Activated naive CD8-positive, alpha-beta T cell treated with anti-CD3 and anti-CD28 coated beads, Interleukin-2, amount 10 ng/mL, durations not matched to agents 7 days and 5 days (primary cell): ENCODE measurements at places on chromosomes 4 and X. TPM values are rescaled to one million over a fixed set of nuclear protein-coding genes. Genes with fewer than 3 reads are reported as not detected.

GRCh38 chrX:39752815-39753214 is 344.9 kb downstream of the BCOR start:
- DNase-seq: no peak
- peaks cover 10% of the 10 kb centered on the region for H3K4me1 ChIP-seq
- H3K27ac ChIP-seq: no peak overlapping the region
- no peaks in the 10 kb centered on the region for H3K27me3 ChIP-seq

DNA sequence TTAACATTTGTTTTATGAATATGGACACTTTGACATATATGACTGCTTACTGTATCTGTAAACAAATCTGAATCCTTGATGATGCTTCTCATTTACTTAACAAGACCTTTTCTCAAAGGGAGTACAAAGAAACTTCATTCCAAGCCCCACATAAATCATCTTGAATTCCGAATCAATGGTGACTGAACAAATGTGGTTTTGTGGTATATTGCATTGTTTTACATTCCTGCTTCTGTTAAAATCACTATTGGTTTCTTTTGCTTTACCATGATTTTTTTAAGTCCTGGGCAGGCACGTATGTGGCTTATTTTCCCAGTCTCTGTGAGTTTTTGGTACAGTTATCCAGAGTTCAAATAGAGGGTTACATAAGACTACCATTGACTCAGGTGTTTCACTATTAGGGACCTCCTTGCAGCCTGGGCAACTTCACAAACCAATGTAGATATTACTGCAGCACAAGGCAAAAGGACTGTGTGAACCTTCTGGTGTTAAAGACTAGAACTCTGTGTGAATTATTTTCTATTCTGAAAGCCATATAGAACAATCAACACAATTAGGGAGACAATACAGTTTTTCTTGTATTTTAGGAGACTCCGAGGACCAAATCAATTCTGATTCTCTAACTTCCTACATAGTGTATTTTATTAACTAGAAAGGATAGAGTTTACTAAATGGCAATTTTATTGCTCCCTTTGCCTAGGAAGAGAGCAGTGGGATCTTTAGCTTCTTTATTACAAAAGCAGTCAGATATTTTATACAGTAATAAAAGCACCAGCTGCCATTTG is 196.4 kb downstream of the GALNTL6 start:
- no peak for DNase-seq
- H3K27ac ChIP-seq: no peak overlapping the region
- peaks cover 4% of the 10 kb centered on the region for H3K4me1 ChIP-seq
- H3K36me3 ChIP-seq: no peaks in the 10 kb centered on the region
- no peak overlapping the region for H3K4me3 ChIP-seq

- H3K4me1 ChIP-seq: no peaks in the 10 kb centered on the region
- no peaks in the 10 kb centered on the region for H3K36me3 ChIP-seq
- DNase-seq: no peak
Measured at GRCh38 chrX:110665223-110666002, 130.2 kb downstream of the CHRDL1 start.

- H3K27me3 ChIP-seq: no peaks in the 10 kb centered on the region
- DNase-seq: no peak
- H3K36me3 ChIP-seq: peaks cover 68% of the 10 kb centered on the region
- peak overlapping the region; percentile 70 for H3K4me3 ChIP-seq
- peak overlapping the region; percentile 82 for H3K27ac ChIP-seq
- peaks cover 77% of the 10 kb centered on the region for H3K4me1 ChIP-seq
Measured at GRCh38 chr4:40221744-40222143, 24.9 kb downstream of the RHOH start.

DNA sequence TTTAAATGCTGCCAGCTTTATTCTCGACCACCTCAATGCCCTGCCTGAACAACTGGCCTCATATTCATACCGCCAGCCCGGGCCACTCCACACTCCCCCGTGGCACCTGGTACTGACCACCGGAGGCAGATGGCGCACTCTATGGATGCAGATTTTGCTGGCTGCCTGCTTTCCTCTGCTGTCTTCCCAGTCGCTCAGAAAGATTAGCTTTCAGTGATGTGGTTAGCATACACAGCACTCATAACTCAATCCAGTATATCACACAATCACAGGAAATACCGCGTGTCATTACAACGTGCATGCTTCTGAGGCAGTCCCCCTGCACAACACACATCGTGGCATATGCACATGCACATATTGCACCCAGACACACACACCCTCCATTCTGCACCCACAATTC is 147.2 kb upstream of the BCOR start:
- no peak overlapping the region for H3K27ac ChIP-seq
- DNase-seq: no peak

- no peak overlapping the region for H3K4me3 ChIP-seq
- H3K36me3 ChIP-seq: no peaks in the 10 kb centered on the region
Measured at GRCh38 chrX:147183161-147183560, 368.6 kb upstream of the CXorf51A start.

- H3K27ac ChIP-seq: no peak overlapping the region
- DNase-seq: no peak
Measured at GRCh38 chr4:101682946-101683345, 107.6 kb upstream of the BANK1 start.

GRCh38 chr4:158750379-158750778 is 18.4 kb upstream of the FNIP2 start:
- H3K4me3 ChIP-seq: no peak overlapping the region
- H3K36me3 ChIP-seq: no peaks in the 10 kb centered on the region
- peaks cover 12% of the 10 kb centered on the region for H3K27me3 ChIP-seq
- no peaks in the 10 kb centered on the region for H3K4me1 ChIP-seq

DNA sequence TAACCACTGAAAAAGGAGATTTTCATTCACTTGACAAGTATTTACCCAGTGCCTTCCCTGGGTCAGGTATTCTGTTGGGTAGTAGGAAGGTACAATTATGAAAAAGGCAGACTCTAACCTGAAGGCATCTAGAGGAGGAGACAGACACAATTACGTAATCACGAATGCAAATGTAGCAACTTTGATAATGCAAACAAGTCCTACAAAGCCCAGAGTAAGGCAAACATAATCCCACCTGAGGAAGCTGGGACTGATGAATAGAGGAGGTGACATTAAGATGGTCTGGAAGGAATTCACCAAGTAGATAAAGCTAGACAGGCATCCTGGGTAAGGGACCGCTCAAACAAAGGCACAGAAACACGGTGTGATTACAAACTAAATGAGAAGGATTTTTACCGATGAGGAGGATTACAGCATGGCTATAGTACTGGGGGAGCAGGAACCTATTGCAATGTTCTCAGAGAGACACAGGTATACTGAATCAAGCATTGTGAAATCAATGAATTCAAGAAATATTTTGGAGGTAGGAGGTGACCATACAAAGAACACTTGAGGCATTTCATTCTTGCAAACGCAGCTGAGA is 37.1 kb downstream of the TMEM150C start:
- H3K36me3 ChIP-seq: no peaks in the 10 kb centered on the region
- H3K27me3 ChIP-seq: peaks cover 4% of the 10 kb centered on the region
- no peak overlapping the region for H3K4me3 ChIP-seq
- H3K27ac ChIP-seq: no peak overlapping the region
- no peak for DNase-seq

GRCh38 chr4:113675731-113676697 is 85.5 kb downstream of the CAMK2D start:
- peaks cover 41% of the 10 kb centered on the region for H3K36me3 ChIP-seq
- H3K27ac ChIP-seq: no peak overlapping the region
- no peaks in the 10 kb centered on the region for H3K27me3 ChIP-seq
- H3K4me1 ChIP-seq: peaks cover 20% of the 10 kb centered on the region
- DNase-seq: no peak

MAML3 gene
- 4.7 TPM for total RNA-seq
